ENCODE measurements at places on chromosomes 16 and 17.

GRCh38 chr16:65117811-65118448 is 3.9 kb downstream of the CDH11 start:
- DNase-seq = peak; percentile 89

DNA sequence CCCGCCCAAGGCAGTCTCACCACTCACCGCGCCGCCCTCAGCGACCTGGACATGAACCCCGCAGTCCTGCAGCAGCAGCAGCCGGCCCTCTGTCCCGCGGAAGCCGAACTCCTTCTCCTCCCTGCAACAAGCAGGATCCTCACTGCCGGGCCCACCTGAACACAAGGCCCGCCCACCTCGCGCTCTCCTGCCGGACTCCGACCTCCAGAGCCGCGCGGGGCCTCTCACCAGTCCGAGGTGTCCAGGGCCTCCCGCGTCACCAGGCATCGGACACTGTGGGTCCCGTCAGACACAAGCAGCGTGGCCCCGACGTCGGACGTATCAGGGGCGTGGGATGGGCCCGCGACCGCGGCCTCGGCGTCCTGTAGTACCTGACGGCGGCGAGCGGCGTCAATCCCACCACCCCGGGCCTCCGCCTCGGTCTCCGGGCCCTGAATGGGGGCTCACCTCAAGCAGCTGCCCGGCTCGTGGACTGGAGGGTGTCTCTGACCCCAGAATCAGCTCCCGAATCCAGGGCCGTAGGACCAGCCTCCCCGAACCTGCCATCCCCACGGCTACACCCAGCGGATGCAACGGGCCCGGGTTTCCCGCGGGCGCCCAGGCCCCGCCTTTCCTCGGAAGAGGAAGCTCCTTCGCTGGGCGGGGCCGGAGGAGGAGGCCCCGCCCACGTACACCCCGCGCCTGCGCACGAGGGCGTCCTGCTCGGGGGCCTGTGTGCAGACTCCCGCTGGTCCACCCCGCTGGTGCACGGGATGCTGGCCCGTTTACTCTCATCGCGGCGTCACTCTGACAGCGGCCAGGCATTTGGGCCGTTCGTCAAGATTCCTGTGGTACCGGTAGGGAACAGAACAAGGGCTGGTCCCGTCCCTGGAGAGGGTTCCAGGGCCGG is at the start of gene ACD:
TSS of gene ACD (minus strand) at position 586 of the 889 bp plus-strand sequence. CDS start at position 546, 40 bp downstream.
- peak; percentile 87 for DNase-seq

DNA sequence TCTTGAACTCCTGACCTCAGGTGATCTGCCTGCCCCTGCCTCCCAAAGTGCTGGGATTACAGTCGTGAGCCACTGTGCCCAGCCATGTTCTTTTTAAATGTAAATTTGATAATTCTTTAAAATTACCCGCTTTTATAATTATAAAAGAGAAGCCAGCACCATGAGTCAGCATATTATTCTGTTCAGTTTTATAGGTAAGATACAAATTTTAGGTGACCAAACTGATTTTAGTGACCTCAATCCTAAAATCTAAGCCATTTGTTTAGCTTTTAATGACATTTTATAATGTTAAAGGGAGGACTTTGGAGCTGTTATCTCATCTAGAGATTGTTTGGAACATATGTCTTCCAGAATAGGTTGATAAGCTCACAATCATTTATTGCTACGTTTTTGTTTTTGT is 20.8 kb upstream of the PPM1E start:
- no peak for DNase-seq

- DNase-seq = no peak
These were observed 7.5 kb downstream of the BTBD17 start for GRCh38 chr17:74354123-74354522.

- DNase-seq = no peak
These were observed at the start of gene CLDN7 for GRCh38 chr17:7262192-7262934. CLDN7 (minus strand) TSS chr17:7262478; CDS start chr17:7262043, 435 bp downstream.

- DNase-seq = no peak
These were observed 40.4 kb downstream of the CDK5R1 start for GRCh38 chr17:32527146-32527545.

DNA sequence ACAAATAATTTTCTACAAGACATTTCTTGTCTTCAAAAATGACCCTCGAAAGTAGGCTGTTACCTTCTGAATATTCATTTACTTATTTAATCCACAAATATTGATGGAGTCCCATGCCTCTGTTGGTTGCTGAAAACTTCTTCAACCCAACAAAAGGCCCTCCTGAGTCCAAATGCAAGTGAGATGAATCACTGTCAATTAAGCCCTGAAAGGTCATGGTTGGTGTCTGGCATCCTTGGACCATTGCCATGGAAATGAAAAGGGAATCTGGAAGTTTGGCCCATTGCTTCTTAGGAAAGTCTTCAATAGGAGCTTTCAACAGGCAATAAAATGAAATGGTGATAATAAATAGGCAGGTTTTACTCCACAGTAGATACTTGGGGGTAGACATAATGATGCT is 364.7 kb upstream of the DYNLRB2 start:
- peak; percentile 40 for DNase-seq

DNA sequence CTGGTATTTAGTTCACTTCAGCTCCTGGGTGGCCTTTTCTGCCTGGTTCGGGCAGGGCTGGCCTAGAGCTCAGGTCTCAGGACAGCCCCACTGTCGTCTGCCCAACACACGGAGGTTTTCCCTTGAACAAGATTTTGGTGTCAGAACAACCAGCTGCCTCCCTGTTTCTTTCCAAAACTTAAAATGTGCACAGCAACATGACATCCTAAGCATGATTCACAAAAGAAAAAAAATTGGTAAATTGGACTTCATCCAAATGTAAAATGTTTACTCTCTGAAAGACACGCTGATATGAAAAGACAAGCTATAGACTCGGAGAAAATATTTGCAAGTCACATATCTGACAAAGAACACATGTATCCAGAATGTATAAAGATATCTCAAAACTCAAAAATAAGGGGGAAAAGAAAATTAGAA is 197.8 kb upstream of the CHMP6 start:
- DNase-seq = no peak

DNA sequence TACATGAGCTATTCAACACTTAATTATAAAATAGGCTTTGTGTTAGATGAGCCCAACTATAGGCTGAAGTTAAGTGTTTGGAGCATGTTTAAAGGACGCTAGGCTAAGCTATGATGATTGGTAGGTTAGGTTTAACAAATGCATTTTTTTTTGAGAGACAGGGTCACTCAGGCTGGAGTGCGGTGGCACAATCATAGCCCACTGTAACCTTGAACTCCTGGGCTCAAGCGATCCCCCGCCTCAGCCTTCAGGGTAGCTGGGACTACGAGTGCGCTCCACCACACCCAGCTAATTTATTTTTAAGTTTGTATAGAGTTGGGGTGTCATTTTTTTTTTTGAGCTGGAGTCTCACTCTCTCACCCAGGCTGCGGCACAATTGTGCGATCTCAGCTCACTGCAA is 19.3 kb upstream of the GPRC5C start:
- no peak for DNase-seq

GRCh38 chr16:59748531-59748930 is 1014.4 kb upstream of the GOT2 start:
- DNase-seq = peak; percentile 18

GRCh38 chr16:3478242-3478925 is 16.9 kb downstream of the C16orf90 start:
- no peak for DNase-seq

- DNase-seq = no peak
These were observed 714 bp downstream of the SLC38A8 start for GRCh38 chr16:84041881-84042280.

DNA sequence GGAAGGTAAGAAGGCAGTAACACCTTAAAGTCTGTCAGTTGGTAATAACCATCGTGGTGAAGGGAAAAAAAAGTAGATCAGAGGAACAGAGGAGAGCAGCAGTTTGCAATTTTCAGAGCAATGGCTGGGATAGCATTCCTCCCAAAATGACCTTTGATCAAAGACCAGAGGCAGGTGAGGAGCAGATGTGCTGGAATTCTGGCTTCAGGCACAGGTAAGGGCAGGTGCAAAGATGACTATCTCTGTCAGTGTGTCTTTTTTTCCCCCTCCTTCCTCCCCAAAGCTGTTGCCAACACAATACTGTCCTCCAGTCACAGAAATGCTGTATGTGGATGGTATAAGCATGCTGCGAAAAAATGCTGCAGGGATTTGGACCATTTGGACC is 166.7 kb downstream of the XYLT1 start:
- DNase-seq = no peak

- peak; percentile 83 for DNase-seq
These were observed 15.4 kb downstream of the FLYWCH1 start for GRCh38 chr16:2927010-2927646.

DNA sequence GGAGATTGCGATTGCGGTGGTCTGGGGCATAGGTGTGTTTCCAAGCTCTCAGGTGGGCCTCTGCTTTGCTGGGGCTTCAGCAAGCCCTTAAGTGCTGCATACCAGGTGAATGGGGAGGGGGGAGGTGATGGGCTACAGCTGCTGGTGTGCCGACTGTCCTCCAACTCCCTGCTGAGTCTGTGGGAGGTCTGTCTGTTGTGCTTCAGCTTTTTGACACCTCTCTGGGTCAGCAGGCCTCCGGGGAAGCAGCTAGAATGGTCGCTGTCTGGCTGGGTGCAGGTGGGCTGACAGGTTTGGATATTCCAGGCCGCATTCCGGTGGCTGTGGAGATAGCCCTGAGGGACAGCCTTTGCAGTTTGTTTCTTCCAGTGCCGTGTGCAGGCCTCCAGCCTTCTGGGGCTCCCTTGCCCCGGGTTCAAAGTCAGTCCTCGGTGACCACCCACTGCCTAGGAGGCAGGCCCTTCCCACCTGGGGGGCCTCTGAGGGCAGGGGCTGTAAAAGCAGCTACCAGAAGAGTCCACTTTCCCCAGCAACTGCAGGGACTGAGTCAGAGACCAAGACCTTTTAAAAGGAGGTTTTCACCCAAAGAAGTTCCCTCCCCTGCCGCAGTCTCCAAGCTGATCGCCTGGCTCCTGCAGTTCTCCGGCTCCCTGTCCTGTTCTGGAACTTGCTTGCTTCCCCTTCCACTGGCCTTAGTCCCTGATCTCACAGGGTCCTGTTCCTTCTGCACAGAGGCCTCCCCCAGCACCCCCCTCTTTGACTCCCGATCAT is 2.0 kb upstream of the TTYH2 start:
- peak; percentile 28 for DNase-seq

DNA sequence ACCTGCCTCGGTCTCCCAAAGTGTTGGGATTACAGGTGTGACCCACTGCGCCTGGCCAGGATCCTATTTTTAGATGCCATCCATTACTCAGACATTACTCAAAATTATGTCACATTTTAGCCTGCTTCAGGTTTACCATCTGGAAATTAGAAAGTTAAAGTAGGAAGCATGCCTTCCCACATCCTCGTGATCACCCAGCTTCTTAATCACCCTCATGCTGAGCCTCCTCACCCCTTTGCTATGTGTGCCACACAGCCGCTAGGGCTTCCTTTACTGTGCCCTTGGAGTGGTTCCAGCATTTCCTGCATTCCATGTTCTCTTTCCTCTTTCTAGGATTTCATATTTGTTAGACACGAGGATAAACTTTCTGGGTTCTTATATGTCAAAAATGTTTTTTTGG is 9.3 kb downstream of the ADORA2B start:
- peak; percentile 79 for DNase-seq

DNA sequence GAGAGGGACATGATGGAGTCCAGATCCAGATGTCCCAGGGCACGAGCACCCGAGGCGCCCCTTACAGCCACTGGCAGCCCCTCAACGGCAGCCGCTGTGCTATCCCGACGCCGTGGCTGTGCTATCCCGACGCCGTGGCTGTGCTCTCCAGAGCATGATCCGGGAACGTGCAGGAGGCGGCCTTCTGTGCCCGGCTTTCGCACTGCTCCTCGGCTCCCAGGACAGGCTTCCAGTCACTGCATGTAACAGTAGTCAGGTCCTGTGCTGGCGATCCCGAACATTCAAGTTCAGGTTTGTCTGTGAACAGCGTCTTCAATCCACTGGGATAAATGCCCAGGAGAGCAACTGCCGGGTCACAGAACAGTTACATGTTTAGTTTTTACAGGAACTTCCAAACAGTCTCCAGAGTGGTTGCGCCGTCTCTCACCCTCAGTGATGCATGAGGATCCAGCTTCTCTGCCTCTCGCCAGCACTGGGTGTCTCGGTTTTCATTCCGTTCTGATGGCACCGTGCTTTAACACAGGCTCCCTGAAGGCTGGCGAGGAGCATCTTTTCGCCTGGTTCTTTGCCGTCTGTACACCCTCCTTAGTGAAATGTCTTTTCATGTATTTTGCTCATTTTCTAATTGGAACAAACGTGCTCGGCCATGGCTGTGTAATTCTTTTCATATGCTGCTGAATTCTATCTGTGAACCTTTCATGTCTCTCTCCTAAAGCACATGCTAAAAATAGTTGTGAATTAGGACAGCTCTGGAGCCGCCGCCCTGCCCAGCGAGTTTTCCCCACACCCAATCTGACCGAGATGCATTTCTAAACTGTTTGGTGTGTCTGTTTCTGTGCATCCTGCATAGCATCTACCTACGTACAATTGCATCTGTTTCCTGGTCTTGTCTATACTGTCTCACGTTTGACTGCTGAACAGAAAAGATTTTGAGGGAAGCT is 72.6 kb upstream of the METRNL start:
- DNase-seq = peak; percentile 13

DNA sequence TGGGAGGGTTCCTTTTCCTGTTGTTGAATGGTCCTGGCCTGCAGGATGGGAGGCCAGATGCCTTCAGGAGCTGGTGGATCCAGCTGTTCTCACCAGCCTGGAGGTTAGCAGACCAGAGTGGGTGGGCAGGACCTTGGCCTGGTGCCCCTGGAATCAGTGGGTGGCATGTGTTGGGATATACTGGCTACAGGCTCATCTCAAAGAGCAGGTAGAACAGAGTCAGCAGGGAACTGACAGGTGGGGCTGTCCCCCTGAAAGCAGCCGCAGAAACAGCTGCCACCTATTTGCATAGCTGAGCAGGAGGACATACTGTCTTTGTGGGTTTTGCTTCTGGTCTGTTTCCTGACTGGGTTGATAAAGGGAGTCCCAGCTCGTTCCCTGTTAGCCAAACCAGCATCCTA is 144.1 kb downstream of the RAB11FIP4 start:
- no peak for DNase-seq

DNA sequence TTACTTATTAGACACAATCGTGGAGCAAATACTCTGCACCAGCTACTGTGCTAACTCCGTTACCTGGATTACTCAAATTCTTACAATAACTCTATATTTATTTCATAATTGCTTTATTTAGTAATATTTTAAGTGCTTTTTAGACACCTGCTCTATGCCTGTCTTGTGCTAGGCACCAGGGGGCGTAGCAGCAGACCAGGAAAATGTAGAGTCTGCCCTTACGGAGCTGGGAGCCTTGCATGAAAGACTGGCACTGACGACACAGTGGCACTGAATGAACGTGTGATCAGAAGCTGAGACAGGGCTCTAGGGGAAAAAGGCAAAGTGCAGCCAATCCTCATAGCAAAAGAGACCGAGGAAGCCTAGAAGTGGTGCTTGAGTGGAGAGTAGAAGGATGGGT is 486.5 kb downstream of the CDH13 start:
- no peak for DNase-seq

- no peak for DNase-seq
These were observed 158.1 kb downstream of the VPS53 start for GRCh38 chr17:556431-556995.

- no peak for DNase-seq
These were observed 1.2 kb downstream of the GNA13 start for GRCh38 chr17:65055280-65055707.

DNA sequence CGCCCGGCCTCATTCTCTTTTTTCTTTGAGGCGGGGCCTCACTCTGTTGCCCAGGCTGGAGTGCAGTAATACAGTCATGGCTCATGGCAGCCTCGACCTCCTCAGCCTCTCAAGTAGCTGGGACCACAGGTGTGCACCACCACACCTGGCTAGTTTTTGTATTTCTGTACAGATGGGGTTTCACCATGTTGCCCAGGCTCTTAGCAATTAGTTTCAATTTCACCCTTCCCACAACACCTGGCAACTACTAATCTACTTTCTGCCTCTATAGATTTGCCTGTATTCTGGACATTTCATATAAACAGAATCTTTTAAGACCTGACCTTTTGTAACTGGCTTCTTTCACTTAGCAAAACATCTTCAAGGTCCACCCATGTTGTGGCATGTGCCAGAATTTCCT is 8.0 kb upstream of the NT5M start:
- DNase-seq = no peak
